ENCODE measurements at places on chromosomes 6 and 20.

DNA sequence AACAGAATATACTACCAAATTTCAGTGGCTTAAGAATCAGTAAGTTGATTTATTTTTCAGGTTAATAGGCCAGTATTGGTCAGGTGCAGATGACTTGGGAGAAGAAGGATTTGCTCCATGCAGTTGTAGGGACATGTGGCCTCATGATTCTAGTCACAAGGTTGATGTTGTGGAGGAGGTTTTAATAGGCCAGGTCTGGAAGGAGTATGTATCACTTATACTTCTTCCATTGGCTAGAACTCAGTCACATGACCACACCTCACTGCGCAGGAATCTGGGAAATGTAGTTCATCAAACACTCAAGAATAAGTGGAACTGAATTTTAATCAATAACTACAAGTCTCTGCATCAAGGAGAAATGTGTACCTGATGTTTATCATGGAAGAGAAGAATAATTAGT is 281.5 kb upstream of the QKI start:
- H3K27ac ChIP-seq: no peak overlapping the region
- H3K27me3 ChIP-seq: no peaks in the 10 kb centered on the region
- no peaks in the 10 kb centered on the region for H3K36me3 ChIP-seq
- H3K4me3 ChIP-seq: no peak overlapping the region
- no peak for DNase-seq
- H3K4me1 ChIP-seq: no peaks in the 10 kb centered on the region

GRCh38 chr6:132977413-132977812 is 163.0 kb downstream of the RPS12 start:
- H3K27me3 ChIP-seq: no peaks in the 10 kb centered on the region
- no peak overlapping the region for H3K4me3 ChIP-seq
- no peak for DNase-seq

DNA sequence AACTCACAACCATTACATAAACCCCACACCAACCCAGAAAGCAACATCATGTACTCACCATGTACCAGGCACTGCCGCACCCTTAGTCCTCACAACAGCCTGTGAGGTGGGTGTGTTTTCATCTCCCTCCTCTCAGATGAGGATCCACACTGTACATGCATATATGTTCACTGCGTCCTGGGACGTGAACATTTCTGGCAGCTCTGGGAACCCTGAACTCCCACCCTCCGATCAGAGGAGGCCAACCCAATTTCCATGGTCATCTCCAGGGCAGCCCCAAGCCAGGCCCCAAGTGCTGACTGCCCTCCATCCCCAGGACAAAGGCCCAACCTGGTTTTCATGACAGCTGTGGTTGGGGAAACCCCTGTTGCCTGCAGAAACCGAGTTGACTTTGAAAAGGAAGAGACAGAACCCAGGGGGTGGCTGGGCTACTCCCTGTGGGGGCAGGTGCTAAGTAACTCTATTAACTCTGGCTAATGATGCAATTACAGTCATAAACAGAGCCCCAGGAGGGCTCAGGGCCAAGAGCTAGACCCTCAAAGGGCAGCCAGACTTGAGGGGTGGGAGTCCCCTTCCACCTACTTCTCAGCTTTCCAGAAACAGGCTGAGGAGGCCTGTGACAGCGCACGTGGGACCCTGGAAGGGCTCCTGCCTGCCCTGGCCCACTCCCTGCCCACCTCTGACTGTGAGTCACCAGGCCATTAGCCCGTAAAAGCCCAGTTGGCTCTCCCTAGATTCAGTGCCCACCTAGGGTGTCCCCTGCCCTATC is 2.6 kb downstream of the TFEB start:
- H3K27ac ChIP-seq: no peak overlapping the region
- peaks cover 12% of the 10 kb centered on the region for H3K4me1 ChIP-seq
- H3K27me3 ChIP-seq: no peaks in the 10 kb centered on the region

GRCh38 chr6:4794140-4794707 is 18.0 kb downstream of the CDYL start:
- H3K4me3 ChIP-seq: no peak overlapping the region
- H3K36me3 ChIP-seq: no peaks in the 10 kb centered on the region
- H3K27ac ChIP-seq: no peak overlapping the region
- H3K27me3 ChIP-seq: no peaks in the 10 kb centered on the region

DNA sequence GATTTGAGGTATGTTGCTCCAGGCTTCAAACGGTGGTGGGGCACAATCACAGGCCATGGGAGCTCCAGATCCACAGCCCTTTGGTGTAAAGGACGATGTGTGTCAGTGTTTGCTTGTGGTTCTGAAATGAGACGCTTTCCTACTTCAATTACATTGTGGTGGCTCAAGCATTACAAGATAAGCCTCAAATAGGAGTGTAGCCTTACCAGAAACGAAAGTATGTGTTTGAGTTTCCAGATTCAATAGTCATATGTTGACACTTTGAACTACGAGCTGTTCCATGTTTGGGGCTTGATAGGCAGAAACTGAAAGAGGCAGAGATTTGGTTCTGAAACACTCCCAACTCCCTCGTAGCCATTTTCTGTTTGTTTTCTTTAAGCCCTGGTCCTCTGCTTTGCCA is 187.1 kb downstream of the MYLK4 start:
- H3K4me3 ChIP-seq: no peak overlapping the region
- no peak for DNase-seq
- H3K27ac ChIP-seq: no peak overlapping the region
- H3K4me1 ChIP-seq: peaks cover 5% of the 10 kb centered on the region

DNA sequence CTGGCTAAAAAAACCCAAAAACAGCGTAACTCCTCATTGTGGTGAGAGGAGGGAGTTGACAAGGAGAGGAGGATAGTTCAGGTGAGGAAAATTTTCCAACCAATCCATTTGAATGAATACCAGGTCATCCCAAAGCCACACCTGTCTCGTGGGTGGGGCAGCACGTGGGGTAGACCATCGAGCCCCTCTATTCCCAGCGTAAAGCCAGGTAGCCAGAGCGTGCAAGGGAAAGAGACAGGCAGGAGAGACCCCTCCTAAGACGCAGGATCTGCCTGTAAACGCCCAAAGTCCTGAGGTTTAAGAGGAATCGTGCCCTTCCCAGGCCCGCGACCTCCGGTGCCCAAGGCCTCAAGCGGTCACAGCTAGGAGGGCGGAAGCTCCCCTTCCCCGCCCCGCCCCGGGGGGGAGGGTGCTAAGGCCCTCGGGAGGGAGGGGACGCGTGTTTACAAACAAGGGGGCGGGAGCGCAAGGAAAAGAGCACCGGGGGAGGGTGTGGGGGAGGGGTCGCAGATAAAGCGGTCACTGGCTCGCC is 712 bp downstream of the RXRB start:
- DNase-seq: peak; percentile 87
- peaks cover 24% of the 10 kb centered on the region for H3K4me1 ChIP-seq
- H3K4me3 ChIP-seq: peak overlapping the region; percentile 67
- H3K27ac ChIP-seq: peak overlapping the region; percentile 99

Data from Caco-2 (cell line).